ENCODE measurements at places on chromosomes 3 and 15.
A peak's percentile ranks its signal among the peaks of the same experiment; 100 is the strongest.

GRCh38 chr3:58994746-58995330, 55.0 kb downstream of the CFAP20DC start:
- DNase-seq: peak; percentile 61

- DNase-seq: no peak
These were observed 67.7 kb downstream of the CPN2 start for GRCh38 chr3:194283221-194284006.

GRCh38 chr3:124143047-124143446, 151.1 kb upstream of the ROPN1 start:
- no peak for DNase-seq

DNA sequence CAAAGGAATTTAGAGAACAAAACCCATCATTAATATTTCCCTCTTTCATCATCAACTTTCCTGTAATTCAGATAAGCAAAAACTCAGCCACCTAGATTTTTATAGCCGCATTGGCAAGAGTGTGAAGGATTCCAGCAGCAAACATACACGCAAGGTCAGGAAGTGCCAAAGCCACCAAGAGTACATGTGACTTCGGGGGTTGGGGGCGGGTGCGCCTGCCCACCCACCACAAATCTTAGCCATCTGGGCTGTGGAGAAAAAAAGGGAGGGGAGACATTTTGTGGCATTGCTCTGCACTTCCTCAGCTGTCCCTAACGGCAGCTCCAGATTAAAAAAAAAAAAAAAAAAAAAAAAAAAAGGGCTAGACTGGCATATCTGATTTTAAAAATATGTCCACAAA, 148.4 kb downstream of the TNIK start:
- DNase-seq: no peak

- DNase-seq: peak; percentile 100
These were observed 223.4 kb upstream of the IL12A start for GRCh38 chr3:159765030-159765859.
